ENCODE measurements at places on chromosomes 7 and 10. TPM values are rescaled to one million over a fixed set of nuclear protein-coding genes. Genes with fewer than 3 reads are reported as not detected.

DNA sequence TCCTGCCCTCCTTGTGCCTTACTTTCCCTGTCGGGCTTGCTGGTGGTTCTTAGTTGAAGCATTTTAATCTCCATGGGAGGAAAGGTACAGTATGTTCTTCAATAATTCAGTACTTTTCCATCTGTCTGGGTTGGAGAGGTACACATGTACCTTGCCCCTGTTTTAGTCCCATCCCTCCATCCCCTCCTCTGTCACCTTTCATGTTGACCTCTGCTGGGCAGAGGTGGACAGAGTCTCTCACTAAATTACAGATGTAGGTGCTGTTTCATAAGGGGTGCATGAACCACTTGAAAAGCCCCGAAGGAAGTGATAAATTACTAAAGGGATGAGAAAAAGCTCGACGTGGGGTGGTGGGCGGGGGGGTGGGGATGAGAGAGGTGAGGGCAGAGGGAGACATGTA lies 5.4 kb downstream of the AGFG2 start:
- DNase-seq = no peak

DNA sequence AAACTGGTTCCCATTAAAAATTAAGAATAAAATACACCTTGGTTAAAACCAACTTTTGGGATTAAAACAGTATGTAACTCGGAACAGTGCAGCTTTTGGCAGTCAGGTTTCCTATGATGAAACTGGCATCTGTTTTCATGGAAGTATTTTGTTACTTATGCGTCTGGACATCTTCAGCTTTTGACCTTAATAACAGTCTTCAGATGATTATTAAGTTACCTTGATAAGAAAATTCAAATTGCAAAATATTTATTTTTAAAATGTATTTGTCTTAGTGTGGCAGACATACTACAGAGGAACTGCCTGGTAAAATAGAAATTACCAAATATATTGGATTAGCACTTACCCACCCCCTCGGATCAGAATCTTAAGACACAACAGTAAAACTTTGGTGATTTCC lies 100.0 kb downstream of the ITGB8 start:
- no peak for DNase-seq

DNA sequence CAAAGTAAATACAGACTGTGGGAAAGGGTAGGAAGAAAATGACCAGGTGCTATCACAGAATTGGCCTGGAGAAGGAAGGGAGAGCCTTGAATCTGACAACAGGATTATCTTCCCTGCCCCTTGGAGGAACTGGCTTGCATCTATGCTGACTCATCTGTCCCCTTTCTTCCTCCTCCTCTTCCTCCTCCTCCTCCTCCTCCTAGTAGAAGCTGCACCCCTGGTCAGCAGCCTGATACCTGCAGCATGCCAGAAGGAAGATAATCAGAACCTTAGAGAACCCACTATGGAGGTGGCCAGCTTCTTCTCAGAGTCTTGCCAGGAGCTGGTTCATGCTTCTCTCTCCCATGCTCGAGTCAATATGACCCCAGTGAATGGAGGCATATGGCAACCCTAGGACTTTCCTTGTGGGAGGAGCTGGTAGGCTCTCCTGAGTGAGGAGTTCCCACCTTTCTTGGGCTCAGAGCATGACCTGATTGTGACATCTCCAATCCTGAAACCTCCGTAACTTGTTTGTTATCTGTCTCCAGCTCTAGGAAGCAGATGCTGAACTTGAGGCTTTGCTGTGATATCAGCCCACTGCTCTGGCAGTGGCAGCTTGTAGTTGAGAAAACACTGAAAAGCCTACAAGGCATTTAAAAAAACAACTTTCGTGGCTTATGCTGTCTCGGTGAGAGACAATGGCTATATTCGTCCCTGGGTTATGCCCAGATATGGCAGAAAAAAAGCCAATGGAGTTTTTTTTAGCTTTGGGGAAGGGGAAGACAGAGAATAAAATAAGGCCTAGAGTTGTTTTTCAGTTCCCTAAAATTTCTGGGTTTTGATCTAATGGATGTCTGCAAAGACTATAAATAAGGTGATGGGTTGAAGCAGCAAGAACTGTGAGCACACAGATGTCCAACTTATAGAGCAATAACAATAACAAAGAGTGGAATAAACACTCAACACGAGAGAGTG lies 60.6 kb downstream of the CDHR3 start:
- no peak for DNase-seq

DNA sequence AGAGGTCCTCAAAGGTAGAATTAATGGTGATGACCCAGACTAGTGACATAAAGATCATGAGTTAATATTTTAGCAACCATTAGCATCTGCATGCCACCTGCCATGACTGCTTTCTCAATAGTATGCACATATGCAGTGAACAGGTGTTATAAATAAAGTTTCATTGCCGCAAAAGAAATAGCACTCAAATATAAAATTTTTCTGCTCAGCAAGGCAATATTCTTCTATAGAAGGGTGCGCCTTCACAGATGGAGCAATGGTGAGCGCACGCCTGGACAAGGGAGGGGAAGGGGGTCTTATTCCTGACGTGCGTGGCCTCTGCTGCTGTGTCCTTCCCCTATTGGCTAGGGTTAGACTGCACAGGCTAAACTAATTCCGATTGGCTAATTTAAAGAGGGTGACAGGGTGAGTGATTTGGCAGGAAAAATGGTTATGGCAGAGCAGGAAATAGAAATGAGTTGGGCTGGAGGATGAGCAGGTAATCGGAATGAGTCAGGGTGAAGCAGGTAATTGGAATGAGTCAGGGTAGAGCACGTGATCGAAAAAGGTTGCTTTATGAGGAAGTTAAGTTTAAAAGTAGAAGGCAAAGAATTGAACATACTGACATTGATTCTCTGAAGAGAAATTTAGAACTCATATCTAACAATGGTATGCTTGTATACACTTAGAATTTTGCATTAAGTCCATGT lies 24.7 kb upstream of the TRIM24 start:
- DNase-seq = peak; percentile 9

DNA sequence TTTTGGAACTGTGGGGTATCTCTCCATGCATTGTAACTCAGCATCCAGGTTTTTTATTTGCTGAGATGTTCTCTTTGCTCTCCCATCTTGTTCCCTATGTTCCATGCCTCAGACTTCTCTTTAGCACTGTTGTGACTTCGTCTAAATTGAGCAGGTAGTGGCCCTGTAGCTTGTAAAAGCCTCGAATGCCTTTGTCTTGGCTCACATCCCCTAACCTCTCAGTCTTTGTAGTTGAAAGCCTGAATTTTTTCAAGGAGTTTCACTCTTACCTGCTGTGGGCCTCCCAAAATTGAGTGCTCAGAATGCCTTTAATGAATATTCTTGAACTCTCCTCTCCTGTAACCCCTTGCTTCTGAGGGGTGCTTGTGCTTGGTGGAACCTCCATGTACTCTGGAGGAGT lies 1137.3 kb downstream of the REEP3 start:
- no peak for DNase-seq

- no peak for DNase-seq
These were observed 66.4 kb upstream of the ZNF804B start for GRCh38 chr7:88693131-88693530.

- DNase-seq = no peak
These were observed 12.6 kb upstream of the PRRT4 start for GRCh38 chr7:128374041-128374440.

DNA sequence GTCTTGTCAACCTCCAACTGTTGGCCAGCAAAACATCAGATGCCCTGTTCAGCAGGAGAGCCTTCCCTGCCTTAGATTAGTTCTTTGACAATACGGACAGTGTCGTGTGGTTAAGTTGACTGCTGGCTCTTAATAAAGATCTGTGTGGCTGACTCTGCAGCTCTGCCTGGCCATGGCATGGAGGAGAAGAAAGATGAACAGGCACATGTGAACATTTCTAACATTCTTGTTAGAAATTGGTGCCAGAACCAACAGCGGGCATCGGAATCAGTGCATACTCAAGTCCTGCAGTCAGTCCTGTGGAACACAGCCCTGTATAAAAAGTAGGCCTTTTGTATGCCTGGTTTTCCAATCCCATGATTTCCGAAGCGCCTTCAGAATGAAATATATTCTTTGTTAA lies 455.6 kb downstream of the POM121L12 start:
- no peak for DNase-seq

- DNase-seq = no peak
These were observed 9.9 kb downstream of the FAM131B start for GRCh38 chr7:143352531-143353002.

GRCh38 chr10:11411926-11412545 lies 199.4 kb downstream of the USP6NL start:
- no peak for DNase-seq

- no peak for DNase-seq
These were observed 31.0 kb downstream of the PRPS1L1 start for GRCh38 chr7:17996442-17997223.

GRCh38 chr7:135313971-135314370 lies 80.3 kb downstream of the STRA8 start:
- no peak for DNase-seq

DNA sequence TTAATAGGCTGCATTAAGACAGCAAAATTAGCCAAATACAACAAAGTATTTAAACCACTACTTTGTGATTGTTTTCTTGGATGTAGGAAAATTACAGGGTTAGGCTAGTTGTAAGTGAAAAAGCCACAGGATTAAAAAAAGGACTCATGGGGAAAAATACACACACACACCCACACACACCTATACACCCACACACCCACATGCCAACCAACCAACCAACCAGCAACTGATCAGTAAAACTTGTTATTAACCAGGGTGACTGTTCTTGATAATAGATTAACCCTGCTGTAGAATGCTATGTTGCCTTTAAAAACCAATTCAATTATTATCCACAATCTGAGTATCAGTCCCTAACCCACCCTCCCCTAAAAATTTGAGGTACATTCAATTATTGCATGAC lies 49.0 kb downstream of the MTPN start:
- DNase-seq = no peak

DNA sequence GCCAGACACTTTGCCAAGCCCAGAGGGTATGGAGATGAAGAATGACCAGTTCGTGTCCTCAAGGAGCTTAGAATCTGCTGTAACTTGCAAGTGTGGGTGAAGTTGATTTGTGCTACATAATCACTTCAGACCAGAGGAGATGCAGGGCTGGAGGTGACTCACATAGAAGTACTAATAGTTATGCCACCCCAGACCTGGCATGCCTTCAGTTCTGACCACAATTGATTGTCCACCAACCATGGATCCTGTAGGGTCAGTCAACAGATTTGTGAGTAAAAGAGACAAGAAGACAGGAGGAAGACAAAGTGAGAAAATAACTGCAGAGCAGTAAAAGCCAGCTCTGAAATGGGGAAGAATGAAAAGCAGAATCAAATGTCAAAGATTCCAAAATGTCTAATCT lies 51.2 kb upstream of the BMPER start:
- no peak for DNase-seq

DNA sequence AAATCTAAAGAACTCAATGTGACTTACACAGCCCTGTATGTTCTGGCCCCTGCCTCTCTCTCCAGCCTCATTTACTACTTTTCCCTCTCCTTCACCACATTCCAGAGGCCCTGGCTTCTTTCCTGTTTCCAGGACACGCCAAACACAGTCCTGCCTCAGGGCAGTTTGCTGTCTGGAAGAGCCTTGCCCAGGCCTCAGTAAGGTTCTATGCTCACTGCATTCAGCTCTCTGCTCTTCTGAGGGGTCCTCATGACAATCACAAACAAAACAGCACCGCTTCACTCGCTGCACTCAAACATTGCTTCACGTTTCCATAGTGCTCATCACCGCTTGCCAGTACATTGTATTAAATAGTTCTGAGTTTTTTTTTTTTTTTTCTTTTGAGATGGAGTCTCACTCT lies 35.1 kb upstream of the GARS1 start:
- DNase-seq = no peak

GRCh38 chr10:70364772-70365091 lies 17.7 kb downstream of the LRRC20 start:
- DNase-seq = no peak

- peak; percentile 56 for DNase-seq
These were observed 3.1 kb downstream of the PALS2 start for GRCh38 chr7:24576171-24577025.

DNA sequence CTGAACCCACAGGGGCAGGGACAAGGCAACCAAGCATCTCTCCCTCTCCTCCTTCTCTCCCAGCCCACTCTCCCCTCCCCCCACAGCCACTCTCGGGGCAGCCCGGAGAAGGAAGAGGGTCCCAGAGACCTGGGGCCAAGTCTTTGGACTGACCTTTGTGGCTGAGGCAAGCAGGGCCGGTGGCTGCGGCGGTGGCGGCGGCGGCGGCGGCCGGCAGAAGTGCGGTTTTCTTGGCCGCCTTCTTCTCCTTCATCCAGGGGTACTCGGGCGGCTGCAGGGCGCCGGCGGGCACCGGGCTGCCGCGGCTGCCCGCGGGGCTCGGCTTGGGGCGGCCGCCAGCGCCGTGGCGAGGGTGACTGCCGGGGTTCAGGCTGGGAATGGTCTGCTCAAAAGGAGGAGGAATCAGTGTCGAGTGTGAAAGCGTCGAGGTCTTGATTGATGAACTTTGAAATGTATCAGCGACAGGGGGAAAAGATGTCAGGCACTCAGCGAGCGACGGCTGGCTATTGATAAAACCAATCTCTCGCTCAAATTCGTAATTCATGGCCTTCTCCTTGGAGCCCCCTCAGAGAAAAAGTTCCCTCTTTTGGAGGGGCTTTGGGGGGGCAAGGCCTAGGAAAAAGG lies 414 bp downstream of the HOXA2 start:
- DNase-seq = no peak

GRCh38 chr7:135930565-135931461 lies 46.3 kb downstream of the MTPN start:
- DNase-seq = no peak

Gene PAPSS2
- total RNA-seq = 12.6 TPM

Gene UBE2H
- 115 TPM for total RNA-seq

Gene DOCK4
- 3.4 TPM for total RNA-seq

Gene ZNF786
- 10.9 TPM for total RNA-seq

Gene FANK1
- 1.6 TPM for total RNA-seq

Gene GALNT17
- not detected for total RNA-seq

Gene PNLIPRP2
- not detected for total RNA-seq

Gene HMX3
- not detected for total RNA-seq

Gene GJD4
- total RNA-seq = not detected

Gene TSPAN13
- 148 TPM for total RNA-seq

Gene CNOT4
- 21.9 TPM for total RNA-seq

Gene PRPS1L1
- not detected for total RNA-seq

Gene NDUFB8
- 128 TPM for total RNA-seq

Gene RBP3
- not detected for total RNA-seq

Gene IKZF1
- 0.28 TPM for total RNA-seq

Gene DPYSL4
- not detected for total RNA-seq

Gene STOX1
- total RNA-seq = 2.7 TPM

Gene MBL2
- not detected for total RNA-seq

Gene ZMIZ2
- total RNA-seq = 269 TPM

Gene ZNF467
- 0.54 TPM for total RNA-seq

Gene KIAA1217
- 46.2 TPM for total RNA-seq
